ENCODE measurements at places on chromosomes 16 and 17.

DNA sequence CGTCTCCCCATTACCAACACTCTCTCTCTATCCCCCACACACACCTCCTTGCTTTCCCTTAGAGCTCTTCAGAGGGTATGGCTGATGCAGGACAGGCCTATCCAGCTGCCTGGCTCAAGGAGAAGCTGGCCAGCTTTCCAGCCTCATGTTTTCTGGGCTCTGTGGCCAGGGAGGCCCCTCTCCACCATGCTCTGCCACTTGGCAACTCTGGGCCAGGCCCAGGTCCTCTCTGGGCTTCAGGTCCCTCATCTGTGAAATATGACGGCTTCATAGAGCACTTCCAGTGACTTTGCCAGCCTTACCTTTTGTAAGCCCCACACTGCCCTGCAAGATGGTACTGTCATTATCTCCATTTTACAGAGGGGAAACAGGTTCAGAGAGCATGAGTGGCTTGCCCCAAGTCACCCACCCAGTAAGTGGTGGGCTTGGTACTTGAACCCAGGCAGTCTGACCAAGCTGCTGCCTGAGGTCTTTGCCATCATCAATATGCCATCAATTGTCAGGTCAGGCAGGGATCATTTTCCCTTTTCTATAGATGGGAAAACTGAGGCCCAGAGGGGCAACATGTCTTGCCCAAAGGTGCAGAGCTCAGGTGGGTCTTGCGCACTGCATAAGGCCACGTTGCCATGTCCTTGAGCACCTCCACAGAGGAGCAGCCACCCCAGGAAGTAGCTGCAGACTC is 548 bp upstream of the ADGRG5 start:
- no peak for DNase-seq

DNA sequence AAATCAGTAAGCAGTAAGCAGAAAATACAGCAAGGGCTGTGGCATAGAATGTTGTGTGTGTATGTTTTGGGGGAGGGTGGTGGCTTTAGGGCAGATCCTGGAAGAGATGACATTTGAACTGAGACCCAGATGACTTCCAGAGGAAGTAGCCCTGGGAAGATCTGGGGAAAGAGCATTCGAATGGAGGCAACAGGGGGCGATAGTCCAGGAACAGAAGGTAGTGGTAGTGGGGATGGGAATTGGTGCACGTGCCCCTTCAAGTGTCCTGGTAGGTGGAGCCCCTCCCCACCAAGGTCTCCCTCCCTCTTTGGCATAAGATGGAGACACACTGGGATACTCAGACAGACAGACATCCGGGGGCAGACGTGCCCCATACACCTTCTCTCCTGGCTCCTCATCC is 14.1 kb downstream of the ARHGEF15 start:
- no peak for DNase-seq

GRCh38 chr16:84199861-84200260 is 8.9 kb downstream of the ADAD2 start:
- no peak for DNase-seq

DNA sequence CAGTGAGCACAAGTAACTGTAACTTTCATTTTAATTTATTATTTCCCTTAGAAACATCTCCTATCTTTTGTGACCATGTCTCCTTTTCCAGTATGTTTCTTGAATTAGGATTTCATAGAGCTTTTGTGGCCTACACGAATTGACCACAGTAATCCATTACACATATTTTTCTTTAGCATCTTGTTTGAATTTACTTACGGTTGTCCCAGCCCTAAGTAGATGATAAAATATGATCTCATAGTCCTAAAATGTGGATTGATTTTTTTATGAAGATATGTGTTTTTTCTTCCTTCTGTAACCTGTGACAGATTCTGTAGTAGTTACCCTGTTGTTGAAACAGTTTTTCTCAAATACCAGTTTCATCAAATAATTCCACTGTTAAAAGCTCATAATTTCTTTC is 61.5 kb downstream of the NF1 start:
- DNase-seq: no peak

DNA sequence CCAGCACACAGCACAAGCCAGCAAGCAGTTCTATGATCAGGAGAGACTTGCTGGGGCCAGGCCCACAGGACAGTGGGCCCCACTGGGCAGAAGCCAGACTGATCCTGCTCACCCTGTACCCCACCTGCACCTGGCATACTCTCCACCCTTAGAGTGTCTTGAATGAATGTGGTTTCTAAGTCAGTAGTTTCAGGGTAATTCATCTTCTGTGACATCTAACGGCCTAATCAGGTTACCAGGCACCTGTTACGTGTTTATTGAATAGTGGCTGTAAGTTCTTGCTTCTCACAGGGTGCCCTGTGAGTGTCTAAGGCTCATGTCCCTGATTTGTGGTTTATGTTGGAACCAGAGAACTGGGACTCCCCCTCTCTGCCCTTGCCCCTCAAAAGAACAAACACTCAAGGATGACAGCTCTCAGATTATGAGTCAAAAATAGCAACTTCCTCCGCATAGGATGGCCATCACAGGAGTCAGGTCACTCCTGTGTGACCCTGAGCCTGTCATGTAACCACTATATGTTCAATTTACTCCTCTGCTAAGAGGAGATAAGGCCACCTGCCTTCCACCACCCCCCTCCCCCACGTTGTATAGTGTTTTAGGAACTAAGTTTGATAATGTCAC is 7.0 kb upstream of the OR2C1 start:
- DNase-seq: no peak

DNA sequence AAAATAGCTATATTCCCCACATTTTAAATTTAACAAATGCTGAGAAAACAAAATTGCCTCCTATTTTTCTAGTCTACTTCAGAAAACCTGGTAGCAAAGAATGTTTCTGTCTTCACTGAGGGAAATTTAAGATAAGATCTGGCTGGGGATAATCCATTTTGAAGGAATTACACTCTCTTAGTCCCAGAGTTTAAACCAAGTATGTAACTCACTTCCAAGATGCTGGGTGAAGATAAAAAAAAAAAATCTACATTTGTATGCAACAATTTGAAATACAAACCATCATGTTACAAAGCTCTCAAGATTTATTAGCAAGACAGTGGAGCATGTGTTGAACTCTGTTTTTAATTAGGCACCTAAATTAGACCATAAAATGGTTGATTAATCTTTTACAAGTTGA is 5.7 kb downstream of the HS3ST3B1 start:
- DNase-seq: no peak
